ENCODE measurements at places on chromosomes 4 and X.

GRCh38 chrX:139093201-139093600 is 381.7 kb upstream of the FGF13 start:
- no peak for DNase-seq

GRCh38 chrX:103157496-103158316 is 57.2 kb upstream of the BEX4 start:
- peak; percentile 62 for DNase-seq

GRCh38 chrX:19684311-19684710 is 169.0 kb upstream of the MAP3K15 start:
- DNase-seq = no peak

GRCh38 chrX:19678941-19679340 is 163.6 kb upstream of the MAP3K15 start:
- DNase-seq = no peak

DNA sequence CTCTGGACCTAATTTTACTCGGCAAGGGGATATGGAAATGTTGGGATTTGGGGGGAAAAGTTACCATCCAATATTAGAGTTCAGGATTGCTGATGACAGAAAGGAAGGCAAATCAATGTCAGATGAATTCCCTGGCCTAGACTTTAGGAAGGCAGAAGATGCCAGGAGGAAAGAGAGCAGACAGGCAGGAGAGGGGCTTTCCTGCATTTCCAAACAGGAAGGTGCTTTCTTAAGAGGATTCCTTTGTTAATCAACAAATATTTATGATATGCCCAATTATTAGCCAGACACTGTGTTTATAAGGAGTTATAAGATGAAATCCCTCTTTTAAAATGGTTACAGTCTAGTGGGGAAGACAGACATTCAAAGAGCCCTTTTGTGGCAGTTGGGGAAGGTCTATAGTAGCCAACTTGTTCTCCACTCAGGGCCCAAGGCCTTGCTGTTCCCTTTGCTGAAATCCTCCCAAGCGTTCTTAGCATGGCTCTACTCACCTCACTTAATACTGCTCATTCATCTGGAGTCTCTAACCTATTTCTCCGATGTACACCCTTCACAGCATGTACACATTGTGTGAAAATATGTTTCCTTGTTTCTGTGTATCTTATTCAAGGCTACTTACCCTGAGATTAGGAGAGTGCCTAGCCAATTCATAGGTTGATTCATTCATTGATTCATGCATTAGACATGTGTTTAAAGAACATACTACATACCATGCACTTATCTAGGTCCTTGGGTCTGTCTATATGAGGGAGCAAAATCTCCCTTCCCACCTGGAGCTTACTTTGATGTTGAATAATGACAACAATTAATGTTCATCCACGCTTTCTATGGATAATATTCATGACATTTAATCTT is 5.3 kb downstream of the IGFBP7 start:
- DNase-seq = no peak

DNA sequence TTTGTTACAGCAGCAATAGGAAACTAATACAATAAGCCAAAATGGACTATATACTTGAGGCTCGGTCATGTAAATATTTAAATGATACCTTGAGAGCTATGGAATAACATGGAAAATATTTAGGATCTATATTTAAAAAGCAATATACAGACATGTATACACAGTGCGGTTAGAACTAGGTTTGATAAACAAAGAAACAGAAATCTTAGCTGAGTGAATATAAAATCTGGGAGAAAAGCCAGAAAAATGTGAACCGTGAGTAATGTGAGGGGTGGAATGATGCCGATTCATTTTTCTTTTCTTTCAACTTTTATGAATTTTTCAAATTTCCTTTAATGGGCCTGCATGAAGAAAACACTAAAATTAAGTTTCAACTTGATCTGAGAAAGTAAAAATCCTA is 104.1 kb downstream of the ATXN3L start:
- no peak for DNase-seq

GRCh38 chr4:107721436-107722100 is 1.5 kb upstream of the PAPSS1 start:
- DNase-seq = no peak

- DNase-seq = no peak
Measured at GRCh38 chrX:29870608-29871007, 344.8 kb upstream of the MAGEB2 start.

GRCh38 chr4:139647184-139647583 is 18.4 kb upstream of the MGST2 start:
- DNase-seq = no peak

- no peak for DNase-seq
Measured at GRCh38 chr4:29046186-29046585, 1674.0 kb upstream of the PCDH7 start.

GRCh38 chr4:6381571-6382123 is 90.8 kb downstream of the PPP2R2C start:
- DNase-seq = no peak

DNA sequence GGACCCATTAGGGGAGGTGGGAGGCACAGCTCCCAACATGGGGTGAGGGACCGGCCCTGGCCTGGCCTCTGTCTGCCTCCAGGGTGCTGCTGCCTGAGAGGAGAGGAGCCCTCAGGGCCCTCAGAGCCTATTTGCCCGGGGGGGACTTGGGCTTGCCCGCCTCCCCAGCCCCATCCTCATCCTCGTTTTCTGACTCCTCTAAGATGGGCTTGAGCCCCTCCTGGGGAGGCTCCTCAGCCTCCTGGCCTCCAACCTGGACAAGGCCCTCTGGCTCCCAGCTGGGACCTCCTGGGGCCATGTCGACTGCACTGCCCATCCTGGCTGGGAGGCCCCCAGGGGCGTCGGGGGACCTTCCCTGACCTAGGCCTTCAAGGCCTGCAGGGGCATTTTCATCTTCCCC is 2.8 kb downstream of the PNMA6F start:
- no peak for DNase-seq

DNA sequence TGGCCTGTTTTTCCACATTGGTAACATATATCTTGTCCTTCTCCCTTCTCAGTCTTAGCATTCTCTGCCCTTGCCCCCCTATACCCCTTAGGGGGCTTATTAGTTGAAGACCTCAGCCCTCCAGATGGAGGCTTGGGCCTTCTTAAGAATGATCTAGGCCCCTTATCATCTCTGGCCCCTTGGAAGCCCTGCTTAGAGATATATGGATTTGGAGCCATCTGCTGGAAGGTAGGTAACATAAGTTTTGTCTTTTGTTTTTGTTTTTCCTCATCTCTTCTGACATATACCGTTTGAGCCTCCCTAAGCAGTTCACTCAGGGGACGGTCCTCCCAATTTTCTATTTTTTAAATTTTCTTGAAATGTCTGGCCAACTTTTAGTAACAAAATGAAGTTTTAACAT is 48.3 kb upstream of the NAP1L2 start:
- DNase-seq = peak; percentile 23

GRCh38 chrX:134186362-134187121 is 50.4 kb upstream of the CCDC160 start:
- DNase-seq = peak; percentile 15

GRCh38 chr4:24604558-24605214 is 20.3 kb upstream of the DHX15 start:
- DNase-seq = no peak

DNA sequence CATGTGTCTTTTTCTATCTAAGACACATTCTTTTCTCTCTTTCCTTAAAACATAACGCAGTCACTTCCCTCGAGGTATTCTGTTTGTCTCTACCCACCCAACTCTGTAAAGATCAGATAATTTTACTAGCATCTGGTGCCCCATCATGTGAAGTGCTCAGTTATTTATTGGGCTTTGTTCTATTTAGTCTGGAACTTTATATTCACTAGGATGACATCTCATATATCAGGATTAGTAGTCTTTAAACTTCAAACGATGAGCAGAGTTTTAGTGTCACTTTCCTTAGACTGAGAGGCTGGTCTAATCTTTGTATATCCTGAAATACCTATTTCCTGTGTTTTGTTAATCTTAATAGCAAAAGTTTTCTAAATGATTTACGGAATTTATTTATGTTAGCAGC is 445.5 kb upstream of the NDST3 start:
- DNase-seq = no peak

GRCh38 chr4:141427726-141428296 is 207.1 kb downstream of the ZNF330 start:
- no peak for DNase-seq

DNA sequence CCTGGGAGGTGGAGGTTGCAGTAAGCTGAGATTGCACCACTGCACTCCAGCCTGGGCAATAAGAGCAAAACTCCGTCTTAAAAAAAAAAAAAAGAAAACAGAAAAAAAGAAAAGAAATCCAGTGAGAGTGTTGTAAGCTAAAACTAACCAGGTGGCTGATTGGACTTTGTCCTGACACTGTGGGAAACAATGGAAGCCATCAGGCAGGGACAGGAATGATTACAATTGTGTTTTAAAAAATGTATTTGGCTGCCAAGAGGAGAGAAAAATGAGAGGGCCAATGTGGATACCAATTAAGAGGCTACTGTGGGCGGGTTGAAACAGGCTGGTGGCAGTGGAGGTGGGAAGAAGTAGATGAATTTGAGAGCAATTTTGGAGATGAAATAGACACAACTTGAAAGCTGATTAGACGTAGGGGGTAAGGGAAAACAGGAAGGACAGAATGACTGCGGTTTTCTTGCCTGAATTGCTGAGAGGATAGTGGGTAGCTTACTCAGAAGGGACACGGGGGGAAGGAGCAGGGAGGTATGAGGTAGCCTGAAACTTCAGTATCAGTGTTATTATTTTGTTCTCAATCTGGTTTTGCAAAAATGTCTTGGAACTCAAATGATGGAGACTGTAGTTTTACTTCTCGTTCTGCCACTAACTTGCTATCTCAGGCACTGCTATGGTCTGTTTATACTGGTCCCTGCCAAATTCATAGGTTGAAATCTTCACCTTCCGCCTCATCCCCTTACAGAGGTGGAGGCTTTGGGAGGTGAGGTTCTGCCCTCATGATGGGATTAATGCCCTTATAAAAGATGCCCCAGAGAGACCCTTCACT is 45.6 kb upstream of the CHRNA9 start:
- DNase-seq = no peak

DNA sequence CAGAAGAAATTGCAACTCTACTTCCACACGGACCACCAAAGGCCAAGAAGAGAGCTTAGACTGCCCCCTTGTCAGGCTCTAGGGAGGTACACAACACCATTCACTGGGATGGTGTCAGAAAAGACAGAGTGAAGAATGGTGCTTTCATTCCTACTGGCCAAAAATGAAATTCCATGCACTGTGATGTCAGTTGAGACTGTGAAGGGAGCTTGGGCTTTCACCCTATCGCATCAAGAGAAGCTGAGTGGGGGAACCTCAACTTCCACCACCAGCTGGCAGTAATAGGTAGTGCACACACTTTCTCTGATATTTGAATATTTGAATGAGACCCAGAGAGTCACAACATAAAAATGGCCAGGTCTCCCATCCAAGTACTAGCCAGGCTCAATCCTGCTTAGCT is 65.9 kb downstream of the ZNF711 start:
- DNase-seq = peak; percentile 20

GRCh38 chr4:89204624-89205023 is 93.3 kb downstream of the TIGD2 start:
- DNase-seq = no peak

Measured in HEK293T (cell line).